ENCODE measurements at places on chromosomes 7 and 10.
A peak's percentile ranks its signal among the peaks of the same experiment; 100 is the strongest.

DNA sequence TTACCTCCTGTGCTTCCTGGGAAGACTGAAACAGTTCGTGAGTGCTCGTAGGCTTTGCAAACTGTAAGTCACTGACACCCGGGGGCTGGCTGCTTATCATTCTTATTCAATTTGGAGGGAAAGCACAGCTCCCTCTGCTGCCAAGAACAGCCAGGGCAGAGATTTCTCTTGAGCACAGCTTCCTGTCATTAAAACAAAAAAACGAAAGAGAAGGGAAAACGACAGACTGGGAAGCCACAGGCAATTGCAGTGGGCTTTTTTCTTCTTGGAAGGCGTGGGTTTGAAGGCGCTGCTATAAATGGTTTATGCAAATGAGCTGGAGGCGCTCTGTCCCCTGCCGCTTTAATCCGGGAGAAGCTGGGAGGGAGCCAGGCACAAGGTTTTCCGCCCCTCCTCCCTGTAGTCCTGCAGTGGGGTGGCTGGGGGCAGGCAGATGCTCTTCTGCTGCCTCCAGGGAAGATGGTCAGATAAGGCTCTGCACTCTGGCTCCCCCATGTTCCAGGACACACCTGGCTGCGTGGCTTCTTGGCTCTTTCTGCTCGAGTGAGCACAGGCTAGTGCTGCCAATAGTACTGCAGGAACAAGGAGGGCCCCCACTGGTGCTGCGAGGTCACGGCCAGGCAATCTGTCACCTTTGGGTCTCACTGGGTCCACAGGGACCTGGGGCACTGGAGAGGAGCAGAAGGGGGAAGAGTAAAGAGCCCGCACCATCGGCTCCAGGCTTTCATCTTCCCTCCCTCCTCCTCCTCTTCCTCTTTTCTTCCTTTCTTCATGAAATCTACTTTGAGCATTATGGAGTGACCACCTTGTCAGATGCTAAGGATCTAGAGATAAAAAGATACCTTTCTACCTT lies 49.5 kb downstream of the NEURL1 start:
- DNase-seq: peak; percentile 54

GRCh38 chr10:74988054-74988775 lies 123.2 kb upstream of the SAMD8 start:
- DNase-seq: no peak

- no peak for DNase-seq
These were observed 43.7 kb downstream of the JAZF1 start for GRCh38 chr7:28136885-28137284.

GRCh38 chr7:95323410-95324129 lies 762 bp downstream of the PON1 start:
- DNase-seq: no peak

GRCh38 chr7:39357648-39358047 lies 208.6 kb upstream of the YAE1 start:
- peak; percentile 30 for DNase-seq

- no peak for DNase-seq
These were observed 45.4 kb downstream of the GOLGA7B start for GRCh38 chr10:97895084-97895483.
